ENCODE measurements at places on chromosomes 11 and 22.

DNA sequence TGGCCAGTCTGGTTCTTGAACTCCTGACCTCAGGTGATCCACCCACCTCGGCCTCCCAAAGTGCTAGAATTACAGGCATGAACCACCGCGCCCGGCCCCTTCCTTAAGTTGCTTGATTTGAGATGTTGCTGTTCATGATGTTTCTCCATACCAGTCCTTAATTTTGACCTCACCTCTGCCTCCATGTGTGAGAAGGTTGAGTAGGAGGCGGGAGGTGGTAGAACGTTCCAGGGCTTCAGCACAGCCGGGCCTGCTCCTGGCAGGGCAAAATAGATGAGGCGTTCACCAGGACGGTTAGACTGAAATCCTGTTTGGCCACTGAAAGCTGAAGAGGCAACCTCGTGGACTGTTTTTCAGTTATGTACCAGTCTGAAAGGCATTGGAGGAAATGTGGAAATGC lies 48.3 kb upstream of the SYT13 start:
- DNase-seq = no peak

DNA sequence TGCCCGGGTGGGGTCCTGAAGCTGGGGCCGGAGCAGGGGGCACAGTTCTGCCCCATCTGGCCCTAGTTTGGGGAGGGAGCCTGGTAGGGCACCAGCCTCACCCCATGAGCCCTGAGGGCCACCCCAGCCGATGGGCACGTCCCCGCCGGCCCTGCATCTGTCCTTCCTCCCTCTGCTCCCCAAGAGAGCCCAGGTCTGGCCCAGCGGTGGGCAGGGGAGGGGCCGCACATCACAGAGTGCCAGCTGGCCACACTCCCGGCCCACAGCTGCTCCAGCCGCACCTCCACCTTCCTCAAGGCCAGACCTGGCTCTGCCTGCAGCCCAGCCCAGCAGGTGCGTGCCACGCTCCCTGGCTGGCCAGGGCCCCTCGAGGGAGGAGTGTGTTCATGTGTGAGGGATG lies 21.6 kb downstream of the BRSK2 start:
- DNase-seq = no peak

DNA sequence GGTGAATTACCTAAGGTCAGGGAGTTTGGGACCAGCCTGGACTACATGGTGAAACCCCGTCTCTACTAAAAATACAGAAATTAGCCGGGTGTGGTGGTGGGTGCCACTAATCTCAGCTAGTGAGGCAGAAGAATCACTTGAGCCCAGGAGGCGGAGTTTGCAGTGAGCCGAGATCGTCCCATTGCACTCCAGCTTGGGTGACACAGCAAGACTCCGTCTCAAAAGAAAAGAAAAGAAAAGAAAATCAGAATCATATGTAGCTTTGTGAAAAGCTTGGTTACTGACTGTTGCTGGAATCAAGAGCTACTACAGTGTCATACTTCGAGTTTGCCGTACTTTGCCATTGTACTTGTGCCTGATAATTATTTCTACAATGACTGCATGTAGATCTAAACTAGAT lies 4.2 kb upstream of the TMEM135 start:
- DNase-seq = no peak

- no peak for DNase-seq
Observed at GRCh38 chr22:38768036-38768435, 12.2 kb upstream of the SUN2 start.

- DNase-seq = no peak
Observed at GRCh38 chr11:47986742-47987141, 6.4 kb downstream of the PTPRJ start.

- no peak for DNase-seq
Observed at GRCh38 chr11:27795955-27796861, 96.0 kb upstream of the BDNF start.

- no peak for DNase-seq
Observed at GRCh38 chr11:9664276-9665171, 647 bp downstream of the SWAP70 start.

- DNase-seq = no peak
Observed at GRCh38 chr22:49532869-49533802, 294.5 kb downstream of the BRD1 start.

DNA sequence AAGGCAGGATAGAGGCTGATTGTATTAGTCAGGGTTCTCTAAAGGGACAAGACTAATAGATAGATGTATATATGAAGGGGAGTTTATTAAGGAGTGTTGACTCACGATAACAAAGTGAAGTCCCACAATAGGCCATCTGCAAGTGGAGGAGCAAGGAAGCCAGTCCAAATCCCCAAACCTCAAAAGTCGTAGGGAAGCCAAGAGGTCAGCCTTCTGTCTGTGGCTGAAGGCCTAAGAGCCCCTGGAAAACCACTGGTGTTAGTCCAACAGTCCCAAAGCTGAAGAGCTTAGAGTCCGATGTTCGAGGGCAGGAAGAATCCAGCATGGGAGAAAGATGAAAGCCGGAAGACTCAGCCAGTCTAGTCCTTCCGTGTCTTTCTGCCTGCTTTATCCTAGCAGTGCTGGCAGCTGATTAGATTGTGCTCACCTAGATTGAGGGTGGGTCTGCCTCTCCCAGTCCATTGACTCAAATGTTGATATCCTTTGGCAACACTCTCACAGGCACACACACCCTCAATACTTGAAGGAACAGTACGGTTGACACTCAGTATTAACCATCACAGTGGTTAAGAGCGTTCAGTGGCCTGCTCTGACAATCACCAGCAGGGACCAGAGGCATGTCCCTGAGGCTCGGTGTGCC lies 135.6 kb downstream of the CSNK2A3 start:
- no peak for DNase-seq

DNA sequence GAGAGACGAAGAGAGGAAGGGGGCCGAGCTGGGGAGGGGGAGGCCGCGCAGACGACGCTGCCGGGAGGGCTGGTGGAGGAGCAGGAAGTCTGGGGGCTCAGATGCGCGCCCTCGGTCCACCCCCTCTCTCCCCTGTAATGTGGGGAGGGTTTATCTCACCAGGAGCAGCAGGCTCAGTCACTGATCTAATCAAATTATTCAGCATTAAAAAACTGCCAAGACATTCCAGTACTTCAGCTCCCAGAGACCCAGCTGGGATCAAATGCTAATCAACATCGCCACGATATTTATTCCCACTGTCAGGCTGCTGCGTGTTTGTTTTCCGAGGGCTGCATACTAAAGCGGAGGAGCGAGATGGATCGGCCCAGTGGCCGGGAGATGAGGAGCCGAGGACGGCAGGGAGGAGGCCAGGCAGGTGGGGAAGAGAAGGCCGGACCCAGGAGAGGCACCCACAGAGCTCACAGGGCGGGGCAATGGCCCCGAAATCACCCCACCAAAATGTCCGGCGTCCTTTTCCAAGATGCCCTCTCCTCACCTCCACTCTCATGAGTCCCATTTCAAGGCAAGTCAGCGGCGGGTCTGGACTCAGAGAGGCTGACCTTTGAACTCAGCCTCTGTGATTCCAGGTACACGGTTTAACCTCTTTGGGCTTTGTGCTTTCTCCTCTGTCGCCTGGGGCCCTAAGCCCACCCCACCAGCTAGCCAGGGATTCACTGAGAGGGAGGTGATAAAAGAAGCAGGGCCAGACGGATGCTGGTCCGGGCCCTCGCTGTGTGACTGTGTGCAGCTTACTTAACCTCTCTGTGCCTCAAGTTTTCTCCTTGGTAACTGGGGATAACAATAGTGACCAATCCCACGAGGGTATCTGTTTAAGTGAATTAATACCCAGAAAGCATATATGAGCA lies 502.1 kb downstream of the MN1 start:
- DNase-seq = no peak

DNA sequence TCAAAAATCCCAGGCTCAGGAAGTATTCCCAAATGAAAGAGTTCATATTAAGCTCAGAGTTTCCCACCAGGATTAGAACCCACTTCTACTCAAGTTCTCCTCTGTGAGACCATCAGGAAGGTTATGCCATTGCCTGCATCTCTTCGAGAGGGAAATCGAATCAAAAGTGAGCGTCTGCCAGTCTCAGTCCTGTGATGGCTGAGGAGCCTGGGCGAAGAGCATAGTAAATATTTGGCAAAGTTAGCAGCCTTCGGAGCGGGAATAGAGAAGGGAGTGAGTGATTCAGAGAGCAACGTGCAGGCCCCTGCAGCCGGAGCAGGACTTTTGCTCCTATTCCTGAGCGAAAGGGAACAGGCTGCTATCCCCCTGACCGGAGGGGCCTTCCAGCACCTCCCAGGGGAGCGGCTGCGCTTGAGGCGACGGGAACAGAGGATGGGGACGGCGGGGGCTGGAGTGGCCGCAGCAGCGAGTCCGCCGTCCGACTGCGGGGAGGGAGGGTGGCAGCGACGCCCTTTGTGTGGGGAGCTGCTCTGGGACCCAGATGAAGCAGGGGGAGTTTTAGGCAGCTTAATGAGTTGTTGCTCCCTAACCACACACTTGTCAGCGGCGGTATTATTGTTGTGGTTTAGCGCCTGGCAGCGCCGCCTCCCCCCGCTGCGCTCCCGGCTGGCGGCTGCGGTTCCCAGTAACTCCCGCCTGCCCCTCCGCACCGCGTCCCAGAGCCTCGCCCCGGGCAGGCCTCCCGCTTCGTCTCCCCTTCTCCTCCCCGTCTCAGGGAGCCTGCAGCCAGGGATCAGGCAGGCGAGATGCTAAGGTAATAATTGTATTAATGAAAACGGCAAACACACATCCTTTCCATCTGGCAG lies 21.7 kb upstream of the NRGN start:
- no peak for DNase-seq

DNA sequence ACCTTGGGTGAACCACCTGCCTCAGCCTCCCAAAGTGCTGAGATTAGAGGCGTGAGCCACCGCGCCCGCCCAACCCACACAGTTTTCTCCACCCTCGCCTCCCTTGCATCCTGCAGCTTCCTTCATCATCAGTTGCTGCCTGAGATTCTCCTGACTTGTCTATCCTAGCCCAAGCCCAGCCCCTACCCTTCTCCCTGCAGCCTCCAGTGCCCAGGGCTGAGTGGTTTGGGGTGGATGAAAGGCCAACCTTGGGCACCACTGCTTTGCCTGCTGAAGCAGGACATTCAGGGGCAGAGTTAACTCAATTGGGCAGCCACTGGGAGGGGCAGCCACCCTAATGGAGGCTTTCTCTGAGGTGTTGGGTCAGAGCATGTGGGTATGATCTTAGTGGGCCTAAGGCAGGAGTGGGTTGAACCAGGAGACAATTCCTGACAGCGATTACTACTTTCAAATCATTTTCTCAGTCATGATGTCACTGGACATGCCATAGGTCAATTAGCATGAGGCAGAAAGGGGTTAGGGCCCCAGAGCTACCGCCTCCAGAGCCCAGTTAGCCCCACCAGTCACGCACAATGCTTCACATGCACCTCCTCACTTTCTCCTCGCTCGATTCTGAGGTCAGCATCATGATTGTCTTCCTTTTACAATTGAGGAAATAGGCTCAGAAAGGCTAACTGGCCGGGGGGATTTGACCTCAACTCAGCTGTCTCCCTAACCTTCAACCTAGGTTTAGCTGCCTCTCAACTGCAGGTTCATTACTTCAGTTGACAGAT lies 1.0 kb upstream of the FKBP2 start:
- DNase-seq = no peak

DNA sequence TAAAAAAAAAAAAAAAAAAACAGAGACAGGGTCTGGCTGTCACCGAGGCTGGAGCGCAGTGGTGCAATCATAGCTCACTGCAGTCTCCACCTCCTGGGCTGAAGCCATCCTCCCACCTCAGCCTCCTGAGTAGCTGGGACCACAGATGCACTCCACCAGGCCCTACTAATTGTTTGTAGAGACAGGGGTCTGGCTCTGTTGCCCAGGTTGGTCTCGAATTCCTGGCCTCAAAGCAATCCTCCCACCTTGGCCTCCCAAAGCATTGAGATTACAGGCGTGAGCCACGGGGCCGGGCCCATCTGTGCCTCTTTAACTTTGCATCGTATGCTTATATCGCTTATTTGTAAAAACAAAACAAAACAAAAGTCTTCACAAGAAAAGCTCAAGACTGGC lies 3.1 kb downstream of the CPT1A start:
- no peak for DNase-seq

DNA sequence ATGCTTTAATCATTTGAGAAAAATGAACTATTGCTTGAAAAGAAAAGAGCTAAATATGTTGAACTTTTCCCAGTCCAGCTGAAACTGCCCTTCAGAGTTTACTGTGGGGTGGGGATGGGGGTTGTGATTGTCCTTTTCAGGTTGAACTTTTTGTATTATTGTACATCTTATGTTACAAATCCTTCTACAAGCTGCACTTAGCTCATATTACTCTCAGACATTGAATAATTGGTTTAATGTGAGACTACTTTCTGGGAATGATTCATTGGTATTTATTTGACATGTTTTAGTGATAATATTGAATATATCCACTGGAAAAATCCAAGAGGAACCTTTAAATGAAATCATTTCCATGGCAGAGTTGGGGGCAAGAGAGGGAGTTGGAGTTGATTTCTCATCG lies 84.9 kb downstream of the ATXN10 start:
- DNase-seq = no peak

- peak; percentile 81 for DNase-seq
Observed at GRCh38 chr22:37228106-37229011, 15.7 kb downstream of the RAC2 start.

GRCh38 chr11:96293598-96294021 lies 49.4 kb downstream of the MAML2 start:
- DNase-seq = no peak

GRCh38 chr11:9982127-9982795 lies 311.8 kb downstream of the SBF2 start:
- no peak for DNase-seq

GRCh38 chr11:75969626-75970308 lies 154.8 kb downstream of the UVRAG start:
- DNase-seq = no peak

GRCh38 chr11:34300926-34301295 lies 56.9 kb downstream of the ABTB2 start:
- no peak for DNase-seq

DNA sequence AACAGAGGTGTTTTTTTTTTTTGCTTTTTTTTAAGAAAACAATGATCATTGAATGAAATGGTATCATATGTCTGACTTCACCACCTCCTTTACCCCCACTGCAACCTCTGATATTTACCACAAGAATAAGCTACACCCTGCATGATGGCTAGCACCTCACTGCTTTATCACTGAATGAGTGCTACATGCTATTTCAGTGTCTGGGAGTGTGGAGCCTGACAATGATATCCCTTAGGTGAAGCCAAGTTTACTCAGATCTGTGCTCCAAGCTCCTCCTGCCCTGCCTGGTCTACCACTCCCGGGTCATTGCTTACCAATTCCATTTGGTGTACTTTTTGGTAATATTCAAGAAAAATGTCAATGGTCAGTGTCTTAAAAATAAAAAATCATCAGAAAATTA lies 21.1 kb downstream of the MMP20 start:
- no peak for DNase-seq

Data from stimulated activated CD4-positive, alpha-beta T cell treated with anti-CD3 and anti-CD28 coated beads, Interleukin-4, amount 100 ng/mL, for 4 hours (primary cell).